ENCODE measurements at places on chromosomes 1 and 21.

- no peak for DNase-seq
Measured at GRCh38 chr1:200053646-200054045, 26.1 kb downstream of the NR5A2 start.

- DNase-seq, result no peak
Measured at GRCh38 chr1:202214089-202214843, 20.7 kb downstream of the LGR6 start.

GRCh38 chr1:218304281-218305039 lies 19.4 kb downstream of the RRP15 start:
- DNase-seq, result no peak

DNA sequence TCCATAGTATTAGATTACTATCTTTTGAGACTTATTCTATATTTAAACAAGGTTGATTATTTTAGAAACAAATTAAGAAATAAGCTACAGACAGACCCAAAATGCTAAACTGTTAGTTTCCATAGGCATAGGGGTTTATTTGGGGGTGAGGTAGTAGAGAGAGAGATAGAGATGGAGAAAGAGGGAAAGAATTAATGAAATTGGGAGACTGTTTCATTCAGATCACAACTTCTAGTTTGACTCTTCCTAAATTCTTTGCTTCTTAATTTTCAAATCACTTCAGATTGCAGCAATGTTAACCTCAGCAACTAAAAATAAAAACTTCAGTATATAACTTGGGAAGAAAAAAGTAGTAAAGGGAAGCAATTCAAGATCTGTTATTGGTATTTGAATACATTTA lies 3.4 kb downstream of the JUN start:
- no peak for DNase-seq

GRCh38 chr21:45020629-45021427 lies 53.6 kb upstream of the ADARB1 start:
- no peak for DNase-seq

- DNase-seq, result no peak
Measured at GRCh38 chr1:38221006-38221649, 174.5 kb upstream of the POU3F1 start.

DNA sequence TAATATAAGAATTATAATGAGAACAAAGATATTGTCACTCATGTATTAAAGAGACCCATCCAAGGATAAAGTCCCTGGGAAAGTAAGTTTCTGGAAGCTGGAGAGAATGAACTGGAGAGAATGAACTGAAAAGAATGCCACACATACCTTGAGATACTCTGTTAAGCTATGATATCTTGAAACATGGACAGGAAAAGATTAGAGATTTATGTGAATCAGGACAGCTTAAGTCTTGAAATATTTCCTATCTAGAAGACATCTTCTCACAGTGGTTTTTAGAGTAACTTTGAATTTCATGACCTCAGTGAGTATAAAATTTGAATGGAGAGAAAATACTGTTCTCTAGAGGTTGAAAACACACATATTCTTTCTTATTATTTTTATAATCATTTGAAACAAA lies 201.3 kb upstream of the HMCN1 start:
- no peak for DNase-seq

DNA sequence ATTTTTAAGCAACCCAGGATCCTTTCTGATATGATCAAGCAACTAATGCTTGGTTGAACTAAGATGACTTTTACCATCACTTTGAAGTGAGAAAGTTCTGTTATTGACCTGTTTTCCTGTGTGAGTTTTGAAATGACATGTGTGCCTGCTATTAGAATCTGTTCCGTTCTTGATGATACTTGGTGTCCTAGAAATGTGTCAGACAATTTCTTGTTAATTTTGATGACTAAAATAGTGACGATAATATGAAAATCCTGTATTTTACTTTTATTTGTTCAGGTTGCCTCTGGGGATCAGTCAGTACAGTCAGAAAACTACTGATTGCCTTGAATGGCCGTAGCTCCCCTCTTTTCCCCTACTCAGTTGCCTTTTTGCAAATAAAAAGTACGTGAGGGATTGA lies 228.0 kb downstream of the RYR2 start:
- DNase-seq, result no peak

DNA sequence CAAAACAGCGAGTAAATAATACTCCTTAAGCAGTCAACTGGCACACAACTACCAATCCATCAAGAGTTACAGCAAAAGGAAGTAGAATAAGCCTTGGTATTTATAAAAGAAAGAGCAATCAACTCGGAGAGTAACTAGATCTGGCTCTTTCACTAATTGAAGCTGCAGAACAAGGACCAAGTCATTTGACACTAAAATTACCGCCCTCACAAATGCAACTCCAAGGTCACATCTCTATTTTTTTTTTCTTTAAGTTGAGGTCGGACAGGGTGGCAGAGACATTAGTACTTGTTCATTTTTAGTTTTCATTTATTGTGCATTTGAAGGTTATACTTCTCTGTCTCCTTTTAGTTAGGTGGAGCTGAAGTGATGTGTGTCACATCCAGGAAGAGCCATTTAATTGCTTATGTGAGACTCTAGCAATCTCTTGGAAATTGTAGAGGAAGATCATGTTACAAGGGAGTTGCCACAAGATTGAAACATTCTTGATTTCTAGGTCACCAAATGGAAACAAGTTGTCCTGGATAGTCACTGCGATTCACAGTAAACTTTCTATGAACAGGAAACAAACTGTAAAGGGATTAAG lies 138.1 kb upstream of the ADAMTS5 start:
- DNase-seq, result no peak

DNA sequence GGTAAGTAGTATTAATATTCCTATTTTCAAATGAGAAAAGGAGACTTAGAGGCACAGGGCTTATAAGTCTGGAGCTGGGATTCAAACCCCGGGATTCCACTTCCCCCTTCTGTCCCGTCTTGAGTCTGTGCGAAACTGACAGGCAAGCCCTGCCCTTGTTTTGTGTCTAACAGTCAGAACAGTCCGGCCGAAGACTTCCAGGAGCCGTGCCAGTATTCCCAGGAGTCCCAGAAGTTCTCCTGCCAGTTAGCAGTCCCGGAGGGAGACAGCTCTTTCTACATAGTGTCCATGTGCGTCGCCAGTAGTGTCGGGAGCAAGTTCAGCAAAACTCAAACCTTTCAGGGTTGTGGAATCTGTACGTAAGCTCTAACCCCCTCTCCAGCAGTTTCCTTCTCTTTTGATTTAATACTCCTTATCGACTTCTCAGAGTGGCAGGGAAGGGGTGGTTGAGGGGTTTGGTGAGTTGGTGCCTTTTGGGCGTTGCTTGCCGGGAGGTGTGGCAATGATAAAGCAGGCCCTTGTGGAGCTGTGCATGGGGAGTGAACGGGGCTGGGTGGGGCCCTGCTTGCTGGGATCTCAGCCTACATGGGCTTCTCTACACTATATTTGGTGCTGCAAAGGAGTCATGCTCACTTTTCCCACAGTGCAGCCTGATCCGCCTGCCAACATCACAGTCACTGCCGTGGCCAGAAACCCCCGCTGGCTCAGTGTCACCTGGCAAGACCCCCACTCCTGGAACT lies 29.4 kb downstream of the IL6R start:
- no peak for DNase-seq

DNA sequence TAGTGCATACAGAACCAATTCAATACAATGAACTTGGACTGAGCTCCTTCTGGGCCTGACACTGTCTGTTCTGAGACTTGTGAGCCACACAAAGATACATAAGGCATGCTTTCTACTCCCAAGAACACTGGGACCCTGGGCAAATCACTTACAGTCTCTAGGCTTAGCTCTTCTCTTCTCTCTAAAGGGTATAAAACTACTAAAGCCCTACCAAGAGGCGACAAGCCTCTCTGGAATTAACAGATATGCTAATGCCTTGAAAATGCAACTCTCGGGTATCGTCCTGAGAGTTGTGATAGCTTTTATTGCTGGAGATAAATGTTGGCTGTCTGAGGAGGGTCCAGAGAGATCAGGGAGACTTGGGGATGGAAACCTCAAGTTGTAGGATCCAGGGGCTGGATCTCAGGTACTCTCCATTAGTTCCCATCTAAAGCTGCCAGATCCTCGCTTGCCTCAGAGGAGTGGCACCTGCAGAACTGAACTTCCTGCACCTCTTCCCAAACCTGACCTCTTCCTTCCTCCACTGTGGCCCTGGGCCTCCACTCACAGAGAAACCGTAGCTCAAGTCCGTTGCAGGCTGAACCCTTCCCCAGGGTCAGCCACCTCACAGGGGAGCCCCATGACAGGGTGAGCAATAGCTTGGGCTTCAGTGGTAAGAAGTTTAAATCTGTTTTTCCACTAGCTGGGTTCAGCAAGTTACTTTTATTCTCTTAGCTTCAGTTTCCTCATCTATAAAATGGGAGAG lies 11.5 kb upstream of the CFAP45 start:
- peak; percentile 14 for DNase-seq

DNA sequence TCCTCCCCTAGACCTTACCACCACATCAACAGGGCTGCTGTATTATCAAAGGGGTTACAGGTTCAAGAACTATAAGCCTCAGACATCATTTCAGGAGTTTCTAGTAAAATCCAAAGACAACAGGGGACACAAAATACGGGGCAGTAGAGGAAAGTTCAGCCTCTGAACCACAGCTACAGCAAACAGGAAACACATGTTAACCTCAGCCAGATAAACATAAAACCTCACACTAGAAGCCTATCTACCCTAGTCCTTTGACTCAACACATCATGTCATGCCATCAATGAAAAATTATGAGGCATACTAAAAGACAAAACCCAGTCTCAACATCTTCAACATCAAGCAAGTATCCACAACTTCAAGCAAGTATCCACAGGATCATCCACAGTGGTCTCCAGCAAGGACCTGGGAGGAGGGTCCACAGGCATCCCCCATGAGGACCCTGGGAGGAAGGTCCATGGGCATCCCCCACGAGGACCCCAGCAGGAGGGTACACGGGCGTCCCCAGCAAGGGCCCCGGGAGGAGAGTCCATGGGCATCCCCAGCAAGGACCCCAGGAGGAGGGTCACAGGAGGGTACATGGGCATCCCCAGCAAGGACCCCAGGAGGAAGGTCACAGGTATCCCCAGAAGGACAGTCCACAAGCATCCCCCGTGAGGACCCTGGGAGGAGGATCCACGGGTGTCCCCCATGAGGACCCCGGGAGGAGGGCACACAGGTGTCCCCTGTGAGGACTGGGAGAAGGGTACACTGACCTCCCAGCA lies 440.0 kb downstream of the MATN1 start:
- DNase-seq, result no peak

DNA sequence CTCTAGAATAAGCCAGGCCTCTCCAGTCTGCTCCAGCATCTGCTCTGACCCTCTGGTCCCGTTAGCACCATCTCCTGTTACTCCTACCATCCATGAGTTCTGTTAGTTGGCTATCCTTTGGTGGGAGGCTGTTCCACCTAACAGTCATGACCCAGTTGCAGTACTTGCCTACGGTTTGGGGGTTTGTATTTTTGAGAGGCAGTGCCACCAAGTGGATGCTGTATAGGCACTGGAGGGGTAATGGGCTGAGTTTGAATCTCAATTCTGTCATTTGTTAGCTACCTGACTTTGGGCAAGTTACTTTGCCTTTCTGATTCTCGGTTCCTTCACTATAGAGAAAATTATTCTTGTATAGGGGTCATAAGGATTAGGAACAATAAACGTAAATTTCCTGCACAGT lies 12.1 kb upstream of the C8B start:
- DNase-seq, result no peak

GRCh38 chr1:156045076-156045475 lies 8.5 kb downstream of the UBQLN4 start:
- no peak for DNase-seq

- DNase-seq, result peak; percentile 72
Measured at GRCh38 chr1:153677718-153678518, 570 bp upstream of the NPR1 start.

DNA sequence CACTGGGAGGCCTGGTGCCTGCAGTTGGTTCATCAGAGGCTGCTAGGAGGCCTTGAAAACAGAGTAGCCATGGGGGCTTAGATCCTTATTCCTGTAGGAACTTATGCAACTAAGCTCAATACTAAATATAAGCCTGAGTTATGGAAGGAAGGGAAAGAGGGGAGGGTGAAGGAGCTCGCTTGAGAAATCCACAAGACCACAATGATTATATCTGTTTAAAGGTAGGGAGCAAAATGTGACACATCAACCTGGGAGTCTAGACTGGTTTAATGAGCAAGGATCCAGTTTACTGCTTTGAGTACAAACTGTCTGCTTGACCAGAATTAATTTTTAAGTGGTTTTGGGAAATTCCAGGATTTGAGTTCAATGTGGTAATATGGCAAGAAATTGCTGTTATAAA lies 20.4 kb upstream of the ANGPTL7 start:
- no peak for DNase-seq

- no peak for DNase-seq
Measured at GRCh38 chr1:153792631-153793041, 17.4 kb downstream of the SLC27A3 start.

- no peak for DNase-seq
Measured at GRCh38 chr1:159957824-159958268, 3.8 kb upstream of the SLAMF9 start.

GRCh38 chr1:19257178-19257914 lies 5.7 kb downstream of the MRTO4 start:
- no peak for DNase-seq

DNA sequence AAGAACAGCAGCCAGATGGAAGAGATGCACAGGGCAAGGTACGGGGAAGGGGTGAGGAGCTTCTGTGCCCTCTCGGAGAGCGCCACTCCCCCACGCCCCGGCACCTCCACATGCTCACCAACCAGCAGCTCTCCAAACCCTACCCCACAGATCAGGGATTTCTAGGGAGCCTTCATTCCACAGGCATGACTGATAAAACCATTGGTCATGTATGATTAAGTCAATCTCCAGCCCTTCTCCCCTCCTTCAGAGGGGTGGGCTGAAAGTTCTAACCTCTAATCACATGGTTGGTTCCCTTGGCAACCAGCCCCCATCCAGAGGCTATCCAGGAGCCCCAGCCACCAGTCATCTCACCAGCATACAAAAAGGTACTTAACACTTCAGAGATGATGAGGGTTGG lies 144.7 kb downstream of the TGFBR3 start:
- DNase-seq, result no peak

- DNase-seq, result no peak
Measured at GRCh38 chr1:200710166-200710565, 28.5 kb upstream of the CAMSAP2 start.

DNA sequence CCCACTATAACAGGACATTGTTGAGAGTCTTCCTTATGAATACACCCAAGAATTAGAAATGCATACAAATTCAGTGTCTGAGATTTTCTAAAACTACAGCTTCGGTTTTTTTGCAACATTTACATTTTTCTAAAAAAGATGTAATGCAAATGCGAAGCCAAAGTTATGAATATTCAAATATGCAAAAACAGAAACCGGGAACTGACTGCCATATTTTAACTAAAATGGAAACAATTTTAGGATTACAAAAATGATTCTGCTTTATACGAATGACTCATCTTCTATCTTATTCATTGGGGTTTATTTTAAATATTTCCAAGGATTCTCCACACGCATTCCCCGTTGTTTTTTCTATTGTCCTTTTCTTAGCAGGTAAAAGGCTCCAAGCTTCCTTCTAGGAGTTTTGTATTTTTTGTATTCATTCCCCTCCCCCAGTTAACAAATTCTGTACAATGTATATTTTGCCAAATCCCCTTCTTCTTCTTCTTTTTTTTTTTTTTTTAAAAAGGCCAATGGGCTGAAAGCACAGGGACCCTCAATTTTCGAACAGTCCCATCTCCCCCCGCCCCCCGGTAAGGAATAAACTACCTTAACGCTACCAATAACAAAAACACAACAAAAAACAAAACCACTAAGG lies 1.0 kb downstream of the ARPC5 start:
- DNase-seq, result no peak

Data from endothelial cell of umbilical vein (primary cell).